Stimulated activated CD8-positive, alpha-beta memory T cell treated with anti-CD3 and anti-CD28 coated beads, Interleukin-2, amount 100 ng/mL, for 48 hours (primary cell): ENCODE measurements at places on chromosomes 16 and 17.

DNA sequence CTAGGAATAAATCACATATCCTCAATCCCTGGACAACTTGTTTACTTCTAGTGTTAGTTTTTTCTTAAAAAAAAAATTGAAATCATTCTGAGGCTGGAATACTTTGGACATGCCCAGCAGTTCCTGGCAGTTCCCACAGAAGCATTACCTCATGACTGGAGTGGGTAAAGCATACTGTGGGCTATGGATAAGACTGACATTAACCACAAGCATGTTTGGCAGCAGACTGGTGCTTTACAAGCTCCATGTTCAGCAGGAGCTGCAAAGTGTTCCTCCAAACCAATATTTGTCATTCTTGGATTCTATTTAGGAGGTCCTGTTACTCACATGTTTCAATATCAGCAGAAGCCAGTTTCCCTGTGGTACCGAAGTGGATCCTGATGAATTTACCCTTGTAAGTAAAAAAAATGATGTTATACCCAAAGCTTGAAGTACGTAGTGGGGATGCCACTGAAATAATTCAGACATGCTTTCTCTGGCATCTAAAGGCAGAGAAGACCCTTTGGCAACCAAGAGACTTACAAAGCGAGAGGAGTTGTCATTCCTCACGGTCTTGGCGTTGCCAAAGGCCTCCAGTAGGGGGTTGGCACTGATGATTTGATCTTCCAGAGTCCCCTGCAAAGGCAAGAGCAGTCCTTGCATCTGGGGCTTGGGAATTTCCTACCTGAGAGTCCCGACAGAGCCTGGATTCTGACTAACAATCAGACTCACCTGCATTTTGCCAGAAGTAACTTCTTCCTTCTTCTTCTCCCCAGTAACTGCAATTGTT, 4.9 kb downstream of the MYH1 start:
- DNase-seq: no peak

DNA sequence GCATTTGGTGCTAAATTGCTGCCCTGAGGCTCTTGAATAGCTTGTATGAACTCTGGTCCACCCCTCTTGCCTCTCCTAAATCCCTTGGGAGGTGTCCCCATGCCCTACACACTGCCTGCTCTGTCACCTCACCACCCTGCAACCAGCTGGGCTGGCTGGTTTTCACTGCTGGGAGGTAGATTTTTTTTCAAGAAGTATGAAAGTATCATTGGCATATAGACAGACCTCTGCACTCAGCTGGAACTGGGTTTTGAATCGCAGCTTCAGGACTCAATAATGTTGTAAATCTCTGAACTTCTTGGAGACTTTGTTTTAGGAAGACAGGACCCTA, 184.9 kb downstream of the MSI2 start:
- no peak for DNase-seq

DNA sequence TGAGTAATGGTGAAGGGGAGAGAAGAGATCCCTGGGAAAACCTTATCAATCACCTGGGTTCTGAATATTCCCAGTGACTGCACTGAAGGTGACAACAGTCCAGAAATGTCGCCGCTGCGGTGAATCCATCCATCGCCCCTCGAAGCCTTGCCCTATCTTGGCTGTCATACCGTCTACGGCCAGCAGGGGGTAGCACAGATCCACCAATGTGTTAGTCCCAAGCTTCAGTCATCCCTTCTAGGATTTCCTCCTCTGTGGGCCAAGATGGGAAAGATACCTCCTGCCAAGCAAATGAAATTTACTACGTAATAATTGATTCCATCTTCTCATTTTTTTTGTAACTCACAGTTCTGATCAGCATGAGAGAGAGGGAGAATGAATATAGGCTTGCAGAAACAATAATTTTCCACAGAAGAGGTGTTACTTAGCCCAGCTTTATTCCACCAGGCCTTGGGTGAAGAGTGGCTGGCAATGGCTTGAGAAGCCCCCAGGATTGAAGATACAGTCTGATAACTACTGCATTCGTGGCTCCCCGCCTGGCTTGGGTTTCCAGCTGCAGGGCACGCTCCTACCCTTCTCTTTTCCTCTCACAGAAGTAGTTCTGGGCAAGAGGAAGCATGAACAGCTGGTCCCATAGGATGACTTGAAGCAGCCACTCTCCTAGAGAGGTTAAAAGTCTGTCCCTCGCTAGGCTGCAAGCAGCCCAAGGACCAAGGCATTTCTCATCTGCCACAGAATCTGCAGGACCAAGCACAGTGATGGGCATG, 2.6 kb upstream of the FMNL1 start:
- DNase-seq: peak; percentile 73

DNA sequence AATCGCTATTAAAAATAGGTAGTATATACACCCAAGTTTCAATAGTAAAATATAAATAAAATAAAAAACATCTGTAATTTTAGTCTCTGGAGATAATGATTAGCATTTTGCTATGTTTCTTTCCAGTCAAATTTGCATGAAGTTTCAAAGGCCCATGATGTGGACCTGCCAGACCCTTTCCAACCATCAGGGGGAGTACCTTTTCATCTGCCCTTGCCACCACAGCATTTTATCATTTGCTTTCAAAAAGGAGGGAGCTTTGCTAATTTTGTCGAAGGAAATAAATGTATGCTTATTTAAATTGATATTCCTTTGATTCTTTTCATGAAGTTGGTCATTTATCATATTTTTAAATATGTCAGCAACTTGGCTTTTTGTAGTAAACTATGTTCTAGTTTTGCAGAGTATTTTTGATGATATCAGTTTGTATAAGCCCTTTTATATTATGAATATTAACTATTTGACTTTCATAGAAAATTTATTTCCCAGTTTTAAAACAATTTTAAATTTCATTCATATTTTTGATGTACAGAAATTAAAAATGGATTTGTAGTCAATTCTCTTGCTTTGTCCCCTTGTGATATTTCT, 115.2 kb upstream of the NETO2 start:
- DNase-seq: no peak

- DNase-seq: no peak
These were observed 57.5 kb downstream of the BEAN1 start for GRCh38 chr16:66484453-66485213.

DNA sequence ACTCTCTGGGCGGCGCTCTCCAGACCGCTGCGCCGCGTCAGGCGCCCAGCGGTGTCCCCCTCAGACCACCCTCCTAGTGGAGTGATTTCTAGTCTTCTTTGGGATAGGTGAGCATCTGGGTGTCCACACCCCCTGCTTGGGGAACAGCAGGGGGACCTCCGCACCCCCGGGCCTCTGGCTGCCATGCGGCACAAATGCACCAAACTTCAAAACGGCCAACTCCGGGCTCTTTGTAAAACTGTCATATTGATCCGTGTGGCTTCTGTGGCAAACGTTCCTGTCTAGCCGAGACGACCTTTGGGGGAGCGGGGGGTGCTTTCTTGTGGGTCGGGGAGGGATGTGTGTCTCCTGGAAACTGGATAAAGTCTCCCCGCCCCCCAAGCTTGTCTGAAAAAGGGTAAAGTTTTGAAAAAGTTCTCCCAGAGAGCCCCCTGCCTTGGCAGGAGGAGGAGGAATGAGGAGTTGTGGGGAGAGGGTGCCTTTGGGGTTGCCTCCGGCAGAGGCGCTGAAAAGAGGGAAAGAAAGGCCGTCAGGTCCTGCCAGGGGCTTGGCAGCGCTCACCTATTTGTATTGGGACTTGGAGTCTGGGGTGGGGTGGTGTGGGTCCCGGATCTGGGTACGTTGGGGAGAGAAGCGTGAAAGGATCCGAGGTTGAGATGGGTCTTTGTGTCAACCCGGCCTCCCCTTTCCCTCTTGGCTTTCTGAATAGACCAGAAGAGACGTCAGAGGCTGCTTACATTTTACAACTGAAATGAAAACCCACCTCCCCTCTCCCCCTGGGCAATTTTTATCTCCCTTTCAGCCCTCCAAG, 2.2 kb upstream of the CHD3 start:
- DNase-seq: peak; percentile 40

DNA sequence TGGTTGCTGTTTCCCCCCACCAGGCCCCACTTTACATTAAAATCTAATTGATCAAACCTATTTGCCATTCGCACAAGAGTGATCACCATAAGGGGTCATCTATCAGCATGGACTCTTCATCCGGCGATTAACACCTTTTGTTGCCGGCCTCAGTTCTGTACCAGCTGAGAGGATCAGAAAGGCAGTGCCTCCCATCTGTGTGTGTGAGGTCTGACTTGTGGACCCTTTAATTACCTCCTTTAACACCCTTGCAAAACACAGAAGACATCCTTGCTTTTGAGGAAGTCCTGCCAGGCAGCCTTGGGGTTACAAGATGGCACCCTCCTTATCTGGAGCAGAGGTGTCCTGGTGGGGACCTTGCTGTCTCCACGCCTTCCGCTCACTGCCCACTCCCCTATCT, 77.2 kb upstream of the IRX3 start:
- no peak for DNase-seq

DNA sequence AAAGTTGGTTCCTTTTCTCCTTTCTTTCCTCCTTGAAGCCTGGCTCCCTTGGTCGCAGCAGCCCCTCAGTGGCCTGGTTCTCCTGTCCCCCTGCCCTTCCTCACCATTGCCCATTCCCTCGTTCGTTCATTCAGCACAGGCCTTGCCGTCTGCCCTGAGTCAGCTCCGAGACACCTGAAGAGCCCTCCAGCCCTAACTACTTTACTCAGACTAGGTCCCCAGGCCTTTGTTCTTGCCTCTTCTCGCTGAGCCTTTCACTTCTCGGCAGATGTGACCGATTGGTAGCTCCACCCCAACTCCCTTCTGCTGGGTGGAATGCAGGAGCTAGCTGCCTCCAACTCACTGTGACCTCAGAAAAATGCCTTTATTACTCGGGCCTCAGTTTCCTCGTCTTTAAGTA, 7.0 kb upstream of the ADAM11 start:
- DNase-seq: no peak

- DNase-seq: no peak
These were observed 8.0 kb downstream of the AHSP start for GRCh38 chr16:31535737-31536136.

DNA sequence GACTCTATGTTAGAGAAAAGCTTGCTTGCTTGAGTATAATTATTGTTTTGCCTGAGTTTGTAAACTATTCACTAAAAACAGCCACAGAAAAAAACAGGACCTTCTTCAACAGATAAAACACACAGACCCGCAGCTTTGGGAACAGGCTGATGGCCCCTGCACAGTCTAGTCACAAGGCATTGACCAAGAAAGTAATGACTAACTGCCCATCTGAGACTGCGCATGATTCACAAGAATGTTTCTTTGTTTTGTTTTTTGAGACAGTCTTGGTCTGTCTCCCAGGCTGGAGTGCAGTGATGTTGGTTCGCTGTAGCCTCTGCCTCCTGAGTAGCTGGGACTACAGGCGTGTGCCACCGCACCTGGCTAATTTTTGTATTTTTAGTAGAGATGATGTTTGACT, 2.8 kb upstream of the ZKSCAN2 start:
- no peak for DNase-seq

GRCh38 chr17:29240477-29240876, 6.2 kb upstream of the CRYBA1 start:
- DNase-seq: no peak

DNA sequence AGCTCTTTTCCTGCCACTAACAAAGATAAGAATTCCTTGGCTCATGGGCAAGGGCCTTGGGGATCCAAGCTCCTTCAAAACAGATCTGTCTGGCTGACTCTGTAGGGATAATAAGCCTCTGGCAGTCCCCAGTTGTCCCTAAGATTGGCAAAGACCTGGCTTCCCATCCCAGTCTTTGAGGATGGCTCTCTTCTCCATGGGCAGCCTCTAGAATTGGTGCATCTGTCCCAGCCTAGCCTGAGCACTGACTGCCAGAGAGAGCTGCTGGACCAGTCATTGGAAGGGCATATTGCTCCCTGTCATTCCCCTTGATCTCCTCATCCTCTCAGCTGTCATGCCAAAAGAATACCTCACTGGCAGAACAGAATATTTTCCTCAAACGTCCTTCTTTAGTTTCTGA, 13.2 kb upstream of the CUEDC1 start:
- DNase-seq: no peak

GRCh38 chr17:56125830-56126819, 27.1 kb upstream of the ANKFN1 start:
- no peak for DNase-seq

- peak; percentile 26 for DNase-seq
These were observed at the start of gene TEKT1 for GRCh38 chr17:6831661-6832263. TSS of gene TEKT1 (minus strand) at chr17:6831729. CDS start at chr17:6830376, 1,353 bp downstream.

DNA sequence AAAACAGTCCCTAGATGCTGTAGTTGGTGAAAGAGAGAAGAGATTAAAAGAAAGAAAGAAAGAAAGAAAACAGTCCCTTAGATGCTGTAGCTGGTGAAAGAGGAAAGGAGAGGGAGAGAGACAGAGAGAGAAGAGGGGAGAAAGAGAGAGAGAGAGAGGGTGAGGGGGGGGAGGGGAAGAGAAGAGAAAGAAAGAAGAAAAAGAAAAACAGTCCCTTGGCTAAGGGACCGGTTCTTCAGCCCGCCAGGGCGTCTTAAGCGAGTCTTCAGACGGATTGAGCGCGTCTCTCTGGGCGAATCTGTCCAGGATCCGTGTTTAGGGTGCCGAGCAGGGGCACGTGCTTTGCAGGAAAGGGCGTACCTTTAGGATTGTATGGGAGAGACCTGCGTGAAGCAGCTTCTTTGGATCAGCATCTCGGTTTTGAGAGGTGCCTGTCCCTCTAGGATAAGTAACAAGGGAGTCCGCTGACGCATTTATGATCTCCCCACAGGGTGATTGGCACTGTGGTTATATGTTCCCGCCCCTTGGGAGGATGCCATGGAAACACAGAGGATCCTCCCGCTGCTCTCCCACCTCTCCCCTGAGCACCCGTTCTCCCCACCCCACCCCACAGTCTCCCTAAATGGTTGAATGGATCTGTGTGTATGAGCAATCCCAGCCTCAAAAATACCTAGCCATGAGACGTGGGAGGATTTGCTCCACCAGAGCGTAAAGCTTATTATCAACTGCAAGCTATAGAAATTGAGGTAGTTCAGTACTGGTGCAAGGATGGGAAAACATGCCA, 16.7 kb downstream of the GNGT2 start:
- no peak for DNase-seq

DNA sequence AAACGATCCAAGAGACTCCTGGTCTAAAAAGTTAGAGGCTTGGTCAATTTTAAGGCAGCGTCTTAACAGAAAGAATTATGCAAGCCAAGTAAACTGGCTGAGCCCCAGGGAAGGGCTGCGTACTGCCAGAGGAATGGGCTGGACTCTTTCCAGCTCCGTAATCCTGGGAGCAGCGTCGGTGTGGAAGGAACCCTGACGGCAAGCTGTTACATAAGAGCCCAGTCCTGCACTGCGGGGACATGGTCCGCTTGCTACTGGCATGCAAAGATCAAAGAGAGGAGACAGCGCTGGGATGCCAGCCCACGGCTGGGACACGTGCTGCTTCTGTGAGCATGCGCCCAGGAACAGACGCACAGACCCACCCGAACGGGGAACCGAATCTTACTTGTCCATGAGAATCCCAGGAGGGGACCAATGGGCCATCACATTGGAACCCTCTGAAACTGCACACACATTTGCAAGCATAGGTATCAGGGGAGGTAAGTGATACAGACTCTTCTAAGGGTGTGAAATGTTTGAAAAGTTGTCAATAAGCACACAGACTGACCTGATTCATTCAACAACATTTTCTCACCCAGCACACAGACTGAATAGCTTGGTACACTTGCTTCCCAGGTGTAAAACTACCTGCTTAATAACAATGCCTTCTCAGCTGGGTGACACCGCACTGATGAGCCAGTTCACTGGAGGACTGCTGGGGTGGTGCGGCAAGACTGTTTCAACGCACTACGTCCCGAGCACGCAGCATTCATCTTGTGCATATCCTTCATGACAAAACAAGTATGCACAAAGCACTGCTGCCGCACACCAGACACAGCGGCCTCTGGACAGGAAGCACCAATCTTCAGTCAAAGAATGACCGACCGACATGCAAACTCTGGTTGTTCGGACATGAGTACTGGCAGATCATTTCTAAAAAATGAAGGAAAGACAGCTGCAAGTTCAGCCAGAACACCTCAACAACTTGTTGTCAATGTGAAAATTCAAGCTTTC, 94.9 kb downstream of the ANKRD11 start:
- DNase-seq: no peak
